ENCODE measurements at places on chromosomes 4 and X.

DNA sequence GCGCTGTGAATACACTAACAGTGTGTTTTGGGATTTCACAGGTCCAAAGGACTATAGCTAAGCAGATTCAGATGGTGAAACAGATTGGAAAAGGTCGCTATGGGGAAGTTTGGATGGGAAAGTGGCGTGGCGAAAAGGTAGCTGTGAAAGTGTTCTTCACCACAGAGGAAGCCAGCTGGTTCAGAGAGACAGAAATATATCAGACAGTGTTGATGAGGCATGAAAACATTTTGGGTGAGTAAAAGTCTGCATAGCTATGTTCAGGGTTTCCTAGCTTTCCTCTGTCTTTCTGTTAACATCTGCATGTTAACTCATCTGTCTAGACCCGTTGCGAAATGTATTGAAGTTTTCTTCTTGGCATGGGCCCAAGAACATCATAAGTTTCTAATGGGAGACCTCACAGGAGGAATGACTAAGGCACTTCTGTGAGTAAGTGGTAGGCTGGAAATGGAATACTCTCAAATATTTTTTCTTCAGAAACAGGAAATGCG lies 372.1 kb downstream of the BMPR1B start:
- no peak for DNase-seq

DNA sequence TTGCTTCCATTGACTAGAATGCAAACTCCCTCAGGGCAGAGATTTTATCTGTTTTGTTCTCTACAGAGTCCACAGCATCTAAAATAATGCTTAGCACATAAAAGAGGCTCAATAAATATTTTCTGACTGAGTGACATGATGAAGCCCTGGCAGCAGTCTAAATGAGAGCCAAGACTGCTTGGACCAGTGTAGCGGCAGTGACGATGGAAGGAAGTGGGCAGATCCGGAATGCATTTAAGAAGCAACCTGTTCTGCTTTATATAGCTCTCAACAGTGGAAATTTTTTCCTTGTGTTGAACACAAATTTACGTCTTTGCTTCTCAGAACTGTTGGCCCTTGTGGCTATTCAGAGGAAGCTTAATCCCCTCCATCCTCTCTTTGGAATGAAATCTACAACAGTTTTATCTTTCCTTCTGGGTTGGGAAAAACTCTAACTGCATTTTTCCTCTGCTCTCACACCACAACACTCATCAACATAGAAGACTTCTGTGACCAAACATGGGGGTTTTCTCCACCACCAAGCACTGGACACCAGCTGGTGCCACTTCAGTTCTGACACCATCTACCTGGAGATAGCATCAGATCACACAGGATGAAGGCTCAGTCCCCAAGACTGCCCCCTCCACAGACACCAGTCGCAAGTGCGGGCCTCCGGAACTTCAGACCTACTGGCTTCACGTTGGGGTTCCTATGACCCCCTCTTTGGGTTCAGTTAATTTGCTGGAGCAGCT lies 7.0 kb upstream of the BEND4 start:
- DNase-seq: no peak

GRCh38 chrX:123581586-123581985 lies 151.3 kb downstream of the THOC2 start:
- no peak for DNase-seq

GRCh38 chr4:87003266-87003665 lies 68.5 kb downstream of the AFF1 start:
- no peak for DNase-seq

GRCh38 chr4:105066401-105066800 lies 80.3 kb upstream of the TET2 start:
- DNase-seq: no peak

- DNase-seq: no peak
Observed at GRCh38 chr4:61958591-61958990, 758.5 kb downstream of the ADGRL3 start.

DNA sequence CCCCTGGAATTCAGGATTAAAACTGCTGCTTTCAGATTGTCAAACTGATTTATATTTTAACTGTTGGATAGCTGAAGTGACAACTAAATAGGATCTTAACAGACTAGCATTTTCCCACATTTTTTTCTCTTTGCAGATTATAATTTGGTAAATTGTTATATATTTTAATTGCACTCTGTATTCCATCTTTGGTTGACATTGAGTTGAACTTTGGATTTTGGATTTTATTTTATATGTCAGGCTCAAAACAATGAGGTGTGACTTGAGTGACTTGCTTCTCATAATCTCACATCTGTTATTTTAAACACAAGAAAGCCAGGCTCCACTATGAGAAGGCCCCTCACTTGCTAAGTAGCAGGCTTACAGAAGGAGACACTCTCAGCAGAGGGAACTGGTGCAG lies 38.1 kb downstream of the NAA11 start:
- no peak for DNase-seq

GRCh38 chr4:6542951-6543350 lies 32.0 kb upstream of the MAN2B2 start:
- DNase-seq: peak; percentile 75

GRCh38 chr4:147853706-147854105 lies 121.8 kb downstream of the ARHGAP10 start:
- DNase-seq: no peak

- peak; percentile 65 for DNase-seq
Observed at GRCh38 chr4:186726426-186727168, 2.9 kb upstream of the FAT1 start.

GRCh38 chr4:99252746-99253145 lies 33.7 kb upstream of the ADH6 start:
- DNase-seq: no peak
